ENCODE measurements at places on chromosomes 1 and 21.

DNA sequence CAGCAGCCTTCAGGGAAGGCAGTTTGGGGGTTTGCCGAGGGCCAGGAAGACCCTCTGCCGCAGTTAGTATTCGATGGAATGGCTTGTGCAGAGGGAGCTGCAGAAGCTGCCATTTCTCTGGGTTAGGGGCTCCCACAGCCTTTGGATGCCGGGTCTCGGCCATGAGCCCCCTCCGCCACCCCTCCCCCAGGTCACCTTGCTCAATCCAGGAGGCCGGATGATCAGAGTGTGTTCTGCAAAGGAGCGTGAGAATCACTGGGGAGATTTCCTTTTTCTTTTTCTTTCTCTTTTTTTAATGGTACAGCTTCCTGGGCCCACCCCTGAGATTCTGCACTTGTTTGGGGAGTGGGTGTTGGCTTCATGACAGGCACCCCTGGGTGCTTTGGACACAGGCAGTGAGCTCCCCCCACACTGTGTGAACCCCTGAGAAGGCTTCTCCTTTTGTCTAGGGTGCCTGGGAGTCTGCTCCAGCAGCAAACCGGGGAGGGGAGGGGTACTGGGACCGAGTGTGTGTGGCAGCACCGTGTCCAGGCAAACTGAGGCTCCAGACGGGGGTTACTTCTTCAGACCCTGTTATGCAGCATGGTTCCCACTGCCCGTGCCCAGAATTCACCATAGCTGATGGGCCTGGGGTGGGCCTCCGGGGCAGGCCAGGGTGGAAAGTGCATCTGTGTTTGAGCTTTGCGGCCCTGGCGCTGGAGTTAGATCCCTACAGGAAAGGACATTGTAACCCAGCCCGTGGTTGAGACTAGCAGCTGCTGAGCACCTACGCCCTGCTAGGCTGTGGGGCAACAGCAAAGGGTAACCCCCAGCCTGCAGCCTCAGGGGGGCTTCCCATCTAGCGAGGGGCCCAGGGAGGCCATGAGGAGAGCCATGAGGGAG lies 18.5 kb downstream of the TNFRSF1B start:
- no peak for DNase-seq

- DNase-seq = no peak
Observed at GRCh38 chr1:211371406-211372105, 44.9 kb downstream of the TRAF5 start.

DNA sequence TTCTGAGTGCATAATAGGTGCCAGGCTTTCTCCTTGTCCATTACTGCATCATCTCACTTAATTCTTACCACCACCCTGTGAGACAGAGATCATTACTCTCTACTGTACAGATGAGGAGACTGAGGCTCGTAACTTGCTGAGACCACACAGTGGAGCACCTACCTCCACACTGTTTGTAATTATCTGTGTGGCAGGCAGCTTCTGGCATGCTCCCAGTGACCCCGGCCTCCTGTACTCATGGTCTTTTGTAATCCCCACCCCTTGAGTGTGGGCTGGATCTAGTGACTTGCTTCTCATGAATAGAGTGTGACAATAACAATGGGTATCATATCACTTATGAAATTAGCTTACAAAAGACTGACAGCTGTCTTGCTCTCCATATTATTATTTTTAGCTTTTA lies 407.3 kb downstream of the MATN1 start:
- DNase-seq = no peak

DNA sequence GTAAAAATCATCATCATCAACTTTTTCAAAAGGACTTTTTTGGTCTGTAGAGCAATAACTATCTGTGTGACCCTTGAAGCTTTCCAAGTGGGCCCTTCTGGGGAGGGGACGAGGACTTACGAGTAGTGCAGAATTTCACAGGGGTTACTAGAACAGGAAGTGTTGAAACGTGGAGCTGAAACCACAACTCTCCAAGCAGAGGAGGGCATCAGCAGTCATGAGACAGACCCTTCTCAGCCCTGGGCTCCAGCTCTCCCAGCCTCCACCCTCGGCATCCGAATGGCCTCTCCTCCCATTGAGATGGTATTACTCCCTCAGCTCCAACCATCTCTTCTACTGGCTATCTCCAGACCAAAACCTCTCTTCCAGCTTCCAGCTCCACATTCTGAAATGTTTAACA lies 3.6 kb downstream of the FAM89A start:
- DNase-seq = no peak

DNA sequence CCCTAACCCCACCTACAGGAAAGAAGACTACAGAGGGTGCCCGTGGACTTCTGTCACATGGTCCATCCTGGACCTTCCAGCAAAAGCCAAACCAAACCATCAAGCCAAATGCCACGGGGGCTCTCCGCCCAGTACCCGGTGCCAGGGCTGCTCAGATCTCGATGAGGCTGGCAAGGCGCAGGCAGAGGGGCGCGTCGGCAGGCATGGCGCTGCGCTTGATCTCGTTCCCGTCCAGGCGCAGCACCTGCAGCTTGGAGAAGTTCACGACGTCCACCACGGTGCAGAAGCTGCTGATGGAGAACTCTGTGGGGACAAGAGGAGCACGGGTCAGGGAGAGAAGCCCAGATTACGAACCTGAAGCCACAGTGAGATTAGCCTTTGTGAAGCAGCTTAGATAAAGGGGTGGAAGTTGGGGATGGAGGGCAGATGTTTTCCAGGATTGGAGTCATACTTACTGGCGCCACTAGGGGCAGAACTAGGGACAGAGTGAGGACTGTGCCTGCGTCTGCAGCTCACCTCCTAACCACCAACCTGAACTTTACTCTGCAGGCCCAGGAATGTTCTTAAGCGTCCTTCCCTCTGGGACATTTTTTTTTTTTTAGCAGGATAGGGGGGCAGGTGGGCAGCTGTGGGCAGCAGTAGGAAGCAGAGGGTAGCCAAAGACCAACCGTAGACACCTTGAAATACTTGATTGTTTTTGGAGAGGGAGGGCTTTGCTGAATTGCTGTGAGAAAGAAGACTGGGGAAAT lies 8.6 kb downstream of the FMOD start:
- no peak for DNase-seq

- DNase-seq = no peak
Observed at GRCh38 chr1:246151796-246152434, 355.2 kb downstream of the SMYD3 start.

- DNase-seq = no peak
Observed at GRCh38 chr1:29454616-29455380, 218.5 kb downstream of the PTPRU start.

- no peak for DNase-seq
Observed at GRCh38 chr1:34050709-34051485, 114.1 kb downstream of the CSMD2 start.

DNA sequence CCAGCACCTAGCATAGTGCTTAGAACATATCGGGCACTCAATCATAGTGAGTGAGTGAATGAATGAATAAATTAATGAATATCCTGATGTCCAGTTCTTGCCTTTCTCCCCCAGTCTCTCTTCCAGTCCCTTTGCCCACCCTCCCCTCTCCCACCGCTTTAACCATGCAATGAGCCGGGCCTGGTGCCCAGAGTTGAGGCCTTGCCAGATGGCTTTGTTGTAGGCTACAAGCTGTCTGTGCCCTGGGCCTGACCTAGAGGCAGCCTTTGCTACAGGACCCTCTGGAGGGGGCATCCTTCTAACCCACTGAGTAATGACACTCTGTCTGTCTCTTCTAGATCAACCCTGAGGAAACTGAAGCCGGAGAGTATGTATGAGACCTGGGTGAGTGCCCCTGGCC lies 6.9 kb downstream of the CASQ1 start:
- no peak for DNase-seq

- no peak for DNase-seq
Observed at GRCh38 chr21:34994766-34995631, 54.1 kb downstream of the RUNX1 start.

- DNase-seq = no peak
Observed at GRCh38 chr1:1876335-1876930, 14.5 kb downstream of the GNB1 start.

All from T-helper 22 cell (primary cell).